ENCODE measurements at places on chromosomes 7 and 10.
A peak's percentile ranks its signal among the peaks of the same experiment; 100 is the strongest.

GRCh38 chr10:44574596-44575480 lies 189.9 kb upstream of the CXCL12 start:
- no peak for DNase-seq

- no peak for DNase-seq
These were observed 114.2 kb upstream of the DGKB start for GRCh38 chr7:15016766-15017165.

GRCh38 chr10:21280971-21281572 lies 244.4 kb downstream of the SKIDA1 start:
- no peak for DNase-seq

GRCh38 chr7:112192236-112193154 lies 13.7 kb downstream of the DOCK4 start:
- no peak for DNase-seq

DNA sequence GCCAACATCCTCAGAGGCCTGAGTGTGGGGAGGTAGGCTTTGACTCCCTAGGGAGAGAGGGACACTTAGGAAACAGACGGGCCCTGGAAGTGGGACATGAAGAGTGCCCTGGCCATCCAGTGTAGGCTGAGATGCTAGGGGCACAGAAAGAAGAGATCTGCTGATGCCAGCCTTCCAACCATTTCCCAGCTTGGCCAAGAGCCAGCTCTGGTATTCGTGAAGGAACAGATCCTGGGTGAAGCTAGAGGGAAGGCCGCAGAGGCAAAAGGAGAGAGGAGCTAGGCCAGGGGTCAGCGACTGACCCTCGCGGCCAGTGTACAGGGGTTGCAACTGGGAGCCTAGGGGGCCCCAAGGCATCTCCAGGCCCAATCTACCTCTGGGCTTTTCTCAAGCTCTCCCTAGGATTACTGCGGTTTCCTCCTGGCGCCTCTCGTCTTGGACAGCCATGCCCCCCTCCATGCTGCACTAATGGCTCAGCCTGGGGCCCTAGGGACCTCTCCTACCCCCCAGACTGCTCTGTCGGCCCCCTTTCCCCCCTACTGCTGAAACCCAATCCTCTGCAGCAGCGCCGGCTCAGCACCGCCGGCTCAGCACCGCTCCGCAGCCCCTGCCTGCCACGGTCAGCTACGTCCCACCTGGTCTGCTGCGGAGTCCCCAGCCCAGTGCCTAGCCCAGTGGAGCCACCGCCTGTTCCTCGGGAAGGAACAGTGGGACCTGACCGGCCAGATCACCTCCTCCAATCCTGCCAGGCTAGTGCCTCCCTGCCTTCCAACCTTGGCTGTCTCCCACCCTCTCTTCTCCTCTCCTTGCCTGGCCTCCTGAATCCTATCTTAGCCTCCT lies at the start of gene ASIC3:
TSS of gene ASIC3 (plus strand) at position 556 of the 840 bp plus-strand sequence. CDS start 355 bp downstream, outside the sequence.
- no peak for DNase-seq

DNA sequence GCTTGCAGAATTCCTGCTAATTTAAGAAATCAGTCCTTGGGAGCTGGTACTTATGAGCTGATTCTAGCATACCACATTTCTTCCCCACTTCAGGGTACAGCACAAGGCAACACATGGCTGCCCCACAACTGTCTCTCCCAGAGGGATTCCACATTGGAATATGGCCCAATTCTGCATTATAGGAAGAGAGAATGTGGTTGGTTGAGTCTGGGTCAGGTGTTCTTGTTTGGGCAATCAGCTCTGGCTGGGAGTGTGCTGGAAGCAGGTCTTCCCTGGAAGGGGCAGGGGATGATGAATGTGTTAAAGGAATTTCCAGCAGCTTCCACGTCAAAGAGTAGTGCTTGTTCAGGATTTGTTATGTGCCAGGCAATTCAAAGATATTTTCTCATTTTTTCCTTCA lies 95.7 kb downstream of the BUB3 start:
- DNase-seq: no peak

DNA sequence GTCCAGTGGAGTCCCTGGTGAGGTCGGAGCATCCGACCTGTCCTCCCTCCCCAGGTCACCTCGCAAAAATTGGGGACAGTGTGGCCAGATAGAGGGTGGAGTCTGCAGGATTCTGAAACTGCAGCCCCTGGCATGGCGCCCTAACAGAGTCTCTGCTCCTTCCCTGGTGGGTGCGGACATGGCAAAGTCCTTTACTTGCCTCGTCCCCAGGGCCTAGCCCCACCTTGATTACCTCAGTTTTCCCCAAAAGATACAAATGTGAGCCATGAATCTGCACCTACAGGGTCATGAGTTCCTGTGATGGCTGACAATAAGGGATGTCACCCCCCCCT lies 47.7 kb downstream of the NPVF start:
- DNase-seq: no peak

- no peak for DNase-seq
These were observed 111.2 kb downstream of the SPAG6 start for GRCh38 chr10:22456486-22456885.

GRCh38 chr7:94176694-94177200 lies 172.6 kb upstream of the BET1 start:
- DNase-seq: no peak

DNA sequence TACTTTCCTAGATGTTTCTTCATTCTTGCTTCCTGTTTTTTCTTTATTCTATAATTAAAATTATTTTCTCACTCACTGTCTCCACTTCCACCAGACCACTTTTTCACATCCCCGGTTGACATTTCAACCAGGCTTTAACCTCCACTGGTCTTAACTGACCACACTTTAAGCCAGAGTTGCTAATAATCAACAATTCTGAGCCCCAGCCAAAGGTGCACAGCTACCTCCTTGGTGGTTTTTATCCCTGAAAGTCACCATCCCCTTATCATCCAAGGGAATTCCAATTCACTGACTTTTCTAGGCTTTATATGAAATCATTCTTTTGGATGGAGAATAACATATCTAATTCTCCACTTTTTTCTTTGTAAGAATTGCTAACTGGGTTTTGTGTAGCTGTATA lies 138.9 kb downstream of the FRMD4A start:
- DNase-seq: no peak

DNA sequence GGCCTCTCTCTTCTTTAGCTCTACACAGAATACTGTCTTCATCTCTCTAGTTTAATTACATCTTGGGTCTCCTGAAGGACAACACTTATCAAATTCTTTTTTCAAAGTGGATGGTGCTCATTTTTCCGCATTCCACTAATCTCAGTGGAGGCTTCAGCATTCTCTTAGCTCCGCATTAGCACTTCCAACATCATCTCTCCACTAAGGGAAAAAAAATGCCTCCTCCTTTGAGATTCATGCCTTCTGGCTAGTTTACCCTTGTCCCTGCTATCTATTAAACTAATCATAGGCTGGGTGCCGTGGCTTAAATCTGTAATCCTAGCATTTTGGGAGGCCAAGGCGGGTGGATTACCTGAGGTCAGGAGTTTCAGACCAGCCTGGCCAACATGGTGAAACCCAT lies 9.2 kb downstream of the PPP3CB start:
- DNase-seq: no peak

DNA sequence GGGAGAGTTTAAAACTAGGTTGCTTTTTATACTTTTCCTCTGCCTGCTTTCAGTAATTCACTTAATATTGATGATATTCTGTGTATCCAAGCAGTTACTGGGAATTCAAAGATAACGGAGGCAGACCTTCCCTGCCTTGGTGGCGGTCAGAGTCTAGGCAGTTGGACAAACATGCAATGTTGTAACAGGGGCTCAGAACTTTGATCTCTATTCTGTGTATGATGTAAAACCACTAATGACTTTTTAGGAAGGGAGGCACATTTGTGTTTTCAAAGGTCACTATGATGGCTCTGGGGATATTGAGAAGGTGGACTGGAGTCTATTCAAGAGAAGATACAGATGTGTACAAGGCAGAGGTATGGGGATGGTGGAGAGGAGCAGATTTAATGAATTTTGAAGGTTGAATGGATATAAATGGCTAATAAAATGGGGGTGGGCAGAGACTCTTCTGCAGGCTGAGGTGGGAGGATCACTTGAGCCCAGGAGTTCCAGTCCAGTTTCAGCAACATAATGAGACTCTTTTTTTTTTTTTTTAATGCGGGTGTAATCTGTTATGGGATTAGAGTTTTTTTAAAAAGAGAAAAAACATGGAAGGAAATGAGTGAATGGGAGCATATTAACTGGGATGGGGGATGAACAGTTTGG lies 5.7 kb upstream of the PON2 start:
- no peak for DNase-seq

DNA sequence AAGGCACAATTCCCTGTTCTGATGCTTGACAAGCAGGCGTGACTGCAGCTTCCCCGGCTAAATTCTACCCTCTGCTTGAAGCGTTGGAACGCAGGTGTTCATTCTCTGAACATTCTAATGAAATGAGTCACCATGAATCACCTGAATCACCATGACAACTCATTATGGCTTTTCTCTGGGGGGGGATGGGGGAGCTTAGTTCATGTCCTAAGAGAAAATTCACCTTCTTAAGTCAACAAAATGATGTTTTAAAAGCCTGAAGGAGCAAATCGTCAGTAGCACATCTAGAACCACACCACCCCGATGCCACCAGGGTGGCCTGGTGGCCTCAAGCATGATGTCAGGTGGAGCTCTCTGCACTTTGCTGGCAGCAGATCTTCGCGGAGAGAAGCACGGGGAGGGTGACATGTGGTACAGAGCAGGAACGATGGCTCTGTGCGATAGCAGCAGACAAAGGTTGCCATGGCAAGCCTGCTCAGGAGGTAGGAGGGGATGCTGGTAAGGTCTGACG lies 33.7 kb downstream of the DDC start:
- DNase-seq: peak; percentile 69

- no peak for DNase-seq
These were observed 263.2 kb upstream of the C7orf33 start for GRCh38 chr7:148327379-148327778.

DNA sequence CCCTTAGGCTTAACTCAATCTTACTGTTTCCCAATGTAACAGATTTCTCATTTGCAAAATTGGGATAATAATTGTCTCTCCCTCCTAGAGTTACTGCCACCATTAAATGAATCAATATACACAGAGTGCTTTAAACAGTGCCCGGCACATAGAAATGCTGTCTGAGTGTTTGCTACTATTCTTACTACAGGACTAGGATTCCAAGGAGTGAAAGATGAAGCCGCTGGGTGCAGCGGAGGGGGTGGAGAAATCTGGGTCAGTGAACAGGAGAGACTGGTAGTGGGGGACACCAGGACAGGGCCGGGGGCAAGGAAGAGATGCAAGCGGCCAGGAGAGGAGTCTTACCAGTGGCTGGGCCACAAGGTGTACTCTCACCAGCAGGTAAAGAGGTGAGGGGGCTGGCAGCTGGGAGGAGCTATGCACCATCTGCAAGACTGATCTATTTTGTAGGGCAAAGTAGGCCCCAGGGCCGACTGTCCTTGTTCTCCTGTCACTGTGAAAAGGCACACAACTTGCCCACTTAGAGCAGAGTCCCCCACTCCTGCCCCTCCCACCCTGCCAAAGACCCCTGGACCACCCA lies 18.5 kb upstream of the PRRT4 start:
- no peak for DNase-seq

GRCh38 chr7:40571796-40572195 lies 437.0 kb downstream of the SUGCT start:
- no peak for DNase-seq

- DNase-seq: no peak
These were observed 123.1 kb downstream of the POLR1F start for GRCh38 chr7:19585761-19586160.

DNA sequence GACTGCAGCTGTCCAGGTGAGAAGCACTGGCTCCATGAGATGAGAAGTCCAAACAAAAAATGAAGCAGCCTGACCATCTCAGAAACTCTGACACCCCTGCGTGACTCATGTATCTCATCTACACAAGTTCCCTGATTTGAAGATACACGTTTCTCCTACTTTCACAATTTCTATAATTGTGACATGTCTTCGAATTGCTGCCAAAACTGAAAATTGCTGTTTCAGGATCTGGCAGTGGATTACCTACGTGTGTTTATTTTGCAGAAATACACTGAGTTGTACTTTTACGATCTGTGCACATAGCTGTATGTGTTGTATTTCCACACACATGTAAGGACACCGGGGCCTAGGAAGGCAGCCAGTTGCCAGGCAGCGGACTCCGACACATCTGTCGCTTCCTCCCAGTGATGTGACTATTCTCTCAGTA lies 53.2 kb downstream of the LARP4B start:
- no peak for DNase-seq

GRCh38 chr10:77580482-77580881 lies 57.1 kb downstream of the KCNMA1 start:
- DNase-seq: no peak

DNA sequence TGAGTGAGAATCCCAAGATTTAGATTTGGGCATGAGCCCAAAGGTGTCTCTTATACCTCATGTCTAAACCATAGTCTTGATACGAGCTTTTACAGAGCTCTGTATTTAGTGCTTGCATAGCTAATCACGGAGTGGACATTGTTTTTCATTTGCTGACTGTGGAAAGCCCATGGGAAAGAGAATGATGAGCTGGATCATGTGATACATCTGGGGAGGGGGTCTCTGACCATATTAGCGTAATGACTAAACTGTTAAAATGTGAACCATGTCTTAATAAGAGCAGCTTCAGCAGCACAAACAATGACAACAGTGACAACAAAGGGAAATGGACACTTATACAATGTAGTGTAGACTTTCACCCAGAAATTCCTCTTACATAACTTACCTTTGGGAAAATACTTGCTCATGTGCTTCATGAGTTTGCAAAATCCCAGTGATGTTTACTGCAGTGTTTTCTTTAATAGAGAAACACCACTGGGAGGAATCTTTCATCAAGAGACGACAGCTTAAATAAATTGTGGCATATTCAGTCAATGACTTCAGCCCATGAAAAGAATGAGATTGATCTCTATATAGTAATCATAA lies 44.0 kb upstream of the ITGB1 start:
- no peak for DNase-seq

DNA sequence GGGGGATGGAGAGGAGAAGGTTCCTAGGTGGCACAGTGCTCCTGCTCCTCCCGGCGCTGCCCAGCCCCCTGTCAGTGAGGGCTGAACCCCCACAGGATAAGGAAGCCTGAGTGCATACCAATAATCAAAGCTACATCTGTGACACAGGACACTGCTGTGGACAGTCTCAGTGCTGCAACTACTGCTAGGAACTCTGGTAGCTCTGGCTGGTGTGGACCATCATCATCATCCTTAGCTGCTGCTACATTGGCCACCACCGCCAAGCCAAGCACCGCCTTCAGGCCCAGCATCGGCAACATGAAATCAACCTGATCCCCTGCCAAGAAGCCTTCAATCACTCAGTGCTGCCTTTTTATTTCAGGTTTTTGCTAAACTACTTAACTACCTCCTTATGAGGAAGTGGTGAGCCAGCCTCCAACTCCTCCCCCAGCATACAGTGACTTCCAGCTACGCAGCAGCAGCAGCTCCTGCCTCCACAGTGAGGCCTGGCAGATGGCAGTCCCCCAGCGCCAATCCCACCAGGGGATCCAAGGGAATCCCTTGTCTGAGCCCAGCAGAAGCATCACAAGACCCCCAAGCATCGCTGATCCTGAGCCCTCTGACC lies 32.1 kb upstream of the SLC26A4 start:
- DNase-seq: no peak

DNA sequence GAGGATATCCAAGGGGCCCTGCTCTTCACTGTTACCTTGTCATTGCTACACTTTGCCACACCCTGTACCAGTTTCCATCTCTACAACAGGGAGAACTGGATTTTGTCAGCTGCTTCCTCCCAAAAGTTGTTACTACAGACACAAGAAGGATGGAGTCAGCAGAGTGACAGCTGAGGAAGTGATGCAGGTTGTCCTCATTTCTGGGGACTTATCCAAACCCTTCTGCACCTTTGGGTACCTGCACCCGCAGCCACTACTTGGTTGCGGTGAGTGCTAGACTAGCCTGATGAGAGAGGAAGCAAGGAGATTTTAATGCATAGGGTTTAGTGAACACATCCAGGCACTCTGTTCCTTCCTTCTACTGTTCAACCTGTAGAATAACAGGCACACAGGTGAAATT lies 281.0 kb downstream of the RPS24 start:
- DNase-seq: no peak

All from NCI-H774 (cell line).